ENCODE measurements at places on chromosomes 7 and 10. TPM values are rescaled to one million over a fixed set of nuclear protein-coding genes. Genes with fewer than 3 reads are reported as not detected.

Gene NUTM2D
- 1.5 TPM for total RNA-seq

Gene GNGT1
- not detected for total RNA-seq

Gene HYAL4
- not detected for total RNA-seq

Gene MYL10
- total RNA-seq: not detected

DNA sequence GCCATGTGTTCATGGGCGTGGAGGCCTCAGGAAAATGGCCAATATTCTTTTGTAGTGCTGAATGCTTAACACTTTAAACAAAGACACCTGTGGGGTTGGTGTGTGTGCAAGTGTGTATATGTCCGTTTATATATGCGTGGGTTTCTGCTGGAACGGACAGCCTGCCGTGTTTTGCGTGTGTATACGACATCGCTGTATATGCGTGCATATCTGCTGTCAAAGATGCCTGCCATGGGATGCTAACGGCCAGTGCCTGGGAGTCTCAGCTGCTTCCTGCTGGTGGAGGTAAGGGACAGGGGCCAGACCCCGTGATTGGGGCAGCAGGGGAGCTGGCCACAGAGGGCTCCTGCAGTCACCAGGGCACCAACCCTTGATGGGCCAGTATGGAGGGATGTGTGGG, 216.3 kb upstream of the SHH start:
- no peak overlapping the region for H3K4me3 ChIP-seq
- H3K4me1 ChIP-seq: no peaks in the 10 kb centered on the region
- H3K36me3 ChIP-seq: no peaks in the 10 kb centered on the region
- no peak overlapping the region for H3K27ac ChIP-seq
- H3K27me3 ChIP-seq: peaks cover 13% of the 10 kb centered on the region

DNA sequence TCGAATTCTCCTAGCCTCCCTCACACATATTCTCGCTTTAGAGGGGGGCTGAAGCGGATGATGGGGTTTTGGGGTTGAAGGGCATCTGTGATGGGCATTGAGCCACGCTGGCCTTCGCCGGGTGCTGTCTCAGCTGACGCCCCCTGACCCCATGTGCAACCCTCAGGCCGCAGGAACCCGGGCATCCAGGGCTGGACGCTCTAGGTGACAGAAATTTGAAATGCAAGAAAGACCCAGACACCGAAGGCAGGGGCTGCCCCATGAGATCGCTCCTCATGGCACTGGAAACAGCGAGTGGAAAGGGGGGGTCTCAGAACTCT, 664 bp upstream of the C10orf88 start:
- peak overlapping the region; percentile 75 for H3K27ac ChIP-seq
- H3K4me1 ChIP-seq: peaks cover 17% of the 10 kb centered on the region
- DNase-seq: no peak
- no peaks in the 10 kb centered on the region for H3K36me3 ChIP-seq
- no peak overlapping the region for H3K4me3 ChIP-seq
- H3K27me3 ChIP-seq: no peaks in the 10 kb centered on the region

GRCh38 chr10:128091636-128092210, 34.5 kb downstream of the MKI67 start:
- H3K36me3 ChIP-seq: no peaks in the 10 kb centered on the region
- no peak overlapping the region for H3K4me3 ChIP-seq
- H3K27me3 ChIP-seq: no peaks in the 10 kb centered on the region

DNA sequence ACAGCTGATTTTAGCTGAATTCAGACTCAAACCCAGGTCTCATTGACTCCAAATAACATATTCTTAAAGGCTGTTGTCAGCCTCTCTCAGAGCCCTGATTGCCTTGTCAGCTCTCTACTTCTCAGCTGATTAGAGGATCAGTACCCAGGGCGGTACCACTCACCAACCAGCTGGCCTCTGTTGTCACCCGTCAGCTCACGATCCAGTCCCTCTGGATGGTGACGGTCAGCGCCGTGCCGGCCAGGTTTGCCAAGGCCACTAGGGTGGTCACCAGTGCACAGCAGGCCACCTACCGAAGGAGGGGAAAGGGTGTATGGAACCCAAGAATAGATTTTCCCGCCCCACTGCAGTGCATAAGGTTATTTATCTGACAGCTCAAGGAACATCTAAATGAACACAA, 52.3 kb upstream of the TOMM7 start:
- DNase-seq: no peak
- no peaks in the 10 kb centered on the region for H3K27me3 ChIP-seq
- no peaks in the 10 kb centered on the region for H3K36me3 ChIP-seq
- no peak overlapping the region for H3K27ac ChIP-seq
- no peak overlapping the region for H3K4me3 ChIP-seq
- H3K4me1 ChIP-seq: no peaks in the 10 kb centered on the region

GRCh38 chr7:103735377-103735776, 254.1 kb downstream of the RELN start:
- H3K27ac ChIP-seq: no peak overlapping the region
- H3K36me3 ChIP-seq: no peaks in the 10 kb centered on the region
- no peaks in the 10 kb centered on the region for H3K27me3 ChIP-seq
- H3K4me3 ChIP-seq: no peak overlapping the region

GRCh38 chr10:35495521-35496119, 109.5 kb upstream of the GJD4 start:
- H3K27ac ChIP-seq: peak overlapping the region; percentile 36
- no peaks in the 10 kb centered on the region for H3K27me3 ChIP-seq
- H3K4me1 ChIP-seq: peaks cover 39% of the 10 kb centered on the region
- no peak for DNase-seq
- H3K36me3 ChIP-seq: no peaks in the 10 kb centered on the region

- H3K4me3 ChIP-seq: no peak overlapping the region
- H3K36me3 ChIP-seq: no peaks in the 10 kb centered on the region
- no peaks in the 10 kb centered on the region for H3K27me3 ChIP-seq
- no peaks in the 10 kb centered on the region for H3K4me1 ChIP-seq
- no peak for DNase-seq
Measured at GRCh38 chr10:85978566-85979358, 387.8 kb downstream of the GRID1 start.

Data from sigmoid colon (tissue), 7 donors.